ENCODE measurements at places on chromosomes 11 and 22.

GRCh38 chr22:25114369-25115362, 85.0 kb upstream of the CRYBB3 start:
- no peak for DNase-seq

- no peak for DNase-seq
Observed at GRCh38 chr11:68333173-68333572, 20.8 kb downstream of the LRP5 start.

GRCh38 chr11:67262731-67263675, 3.3 kb upstream of the GRK2 start:
- peak; percentile 77 for DNase-seq

- DNase-seq: no peak
Observed at GRCh38 chr11:120869097-120869496, 154.8 kb upstream of the TBCEL start.

DNA sequence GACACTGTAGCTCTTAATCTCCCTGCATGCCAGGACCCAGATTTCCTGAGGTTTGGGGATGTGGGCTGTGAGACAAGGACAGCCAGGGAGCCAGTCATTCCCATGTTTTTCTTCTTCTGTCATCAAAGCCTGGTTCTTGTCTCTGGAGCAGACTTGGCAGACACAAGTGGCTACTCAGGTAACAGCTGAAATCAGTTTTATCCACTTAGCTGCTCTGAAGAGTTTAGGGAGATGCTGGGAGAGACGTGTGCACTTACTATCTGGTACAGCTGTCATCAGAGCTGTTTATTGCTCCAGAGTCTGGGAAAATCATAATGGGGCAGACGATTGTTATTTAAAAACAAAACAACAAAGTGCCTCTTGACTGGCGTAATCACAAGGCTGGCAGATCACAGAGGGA, 56.6 kb downstream of the CSNK2A3 start:
- no peak for DNase-seq

DNA sequence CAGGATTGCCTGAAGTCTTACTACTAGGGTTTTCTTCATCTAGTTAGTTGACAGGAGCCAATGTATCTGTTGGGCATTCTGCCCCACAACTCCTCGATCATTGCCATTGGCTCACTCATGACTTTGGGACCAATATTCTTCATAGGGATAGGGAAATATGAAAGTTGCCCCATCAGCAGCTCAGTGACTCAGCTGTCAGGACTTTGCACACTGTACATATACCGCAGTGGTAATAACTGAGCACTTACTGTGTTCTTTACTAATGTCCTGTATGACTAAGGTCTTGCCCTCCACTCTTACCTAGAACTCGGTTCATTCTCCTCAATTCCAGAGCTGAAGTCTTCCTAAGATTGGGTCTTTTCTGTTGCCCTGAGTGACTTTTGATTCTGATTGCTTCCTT, 46.8 kb upstream of the PGR start:
- no peak for DNase-seq

DNA sequence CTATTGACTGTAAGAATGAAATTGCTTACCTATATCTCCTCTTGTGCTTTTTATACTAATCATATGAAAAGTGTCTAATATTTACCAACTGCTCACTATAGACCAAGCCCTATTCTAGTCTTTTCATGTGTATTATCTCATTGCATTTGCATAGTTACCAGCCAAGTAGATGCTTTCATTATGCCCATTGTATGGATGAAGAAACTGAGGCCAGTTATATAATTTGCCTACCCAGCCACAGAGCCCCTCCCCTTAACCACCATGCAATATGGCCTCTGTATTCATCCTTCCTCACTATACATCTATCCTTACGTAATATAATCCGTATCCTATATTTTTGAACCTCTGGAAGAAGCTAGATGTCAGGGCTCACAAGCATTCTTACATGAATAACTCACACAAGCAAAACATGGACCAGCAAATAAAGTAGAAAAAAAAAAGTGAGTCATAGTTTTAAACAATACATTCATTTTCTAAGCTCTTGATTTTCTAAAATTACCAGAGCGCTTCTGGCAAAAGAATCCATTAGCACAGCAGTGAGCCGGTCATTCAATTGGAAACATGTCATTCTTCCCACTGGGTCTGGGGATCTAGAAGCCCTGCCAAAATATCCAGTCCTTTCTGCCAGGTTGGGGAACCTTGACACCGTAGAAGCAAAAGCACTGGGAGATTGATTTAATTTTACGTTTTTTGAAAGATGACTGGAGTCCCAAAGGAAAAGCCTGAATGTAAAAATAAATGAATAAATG, 80.0 kb downstream of the C11orf91 start:
- DNase-seq: peak; percentile 67

- no peak for DNase-seq
Observed at GRCh38 chr11:121426476-121427399, 25.4 kb upstream of the SORL1 start.

DNA sequence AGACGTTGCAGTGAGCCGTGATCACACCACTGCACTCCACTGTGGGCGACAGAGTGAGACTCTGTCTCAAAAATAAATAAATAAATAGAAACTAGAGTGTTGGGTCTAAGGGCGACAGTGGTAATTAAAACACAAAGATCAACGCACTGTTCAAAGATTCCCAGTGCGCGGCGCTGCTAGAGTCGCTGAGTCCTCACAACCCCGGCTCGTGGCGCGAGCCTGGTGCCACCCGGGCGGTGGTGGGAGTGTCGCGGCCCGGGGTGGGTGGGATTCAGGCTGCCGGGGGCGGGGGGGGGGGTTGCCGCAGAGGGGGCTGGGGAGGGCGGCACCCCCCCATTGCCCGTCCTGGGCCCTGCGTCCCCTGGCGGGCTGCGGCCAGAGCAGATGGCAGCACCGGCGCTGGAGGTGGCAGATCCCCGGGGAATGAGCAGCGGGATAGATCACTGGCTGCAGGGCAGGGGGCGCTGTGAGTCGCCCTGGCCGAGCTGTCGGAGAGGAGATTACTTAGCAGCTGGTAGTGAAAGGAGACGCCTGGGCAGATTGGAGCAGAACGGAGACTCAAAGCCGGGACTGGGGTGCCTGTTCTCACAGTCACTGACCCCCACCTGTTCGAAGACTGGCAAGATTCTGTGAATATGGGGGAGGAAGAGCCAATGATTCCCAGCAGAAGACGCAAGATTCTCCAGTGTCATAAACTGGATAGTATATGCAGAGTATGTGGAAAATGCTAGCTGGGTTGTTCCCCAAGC, 30.2 kb upstream of the APOBEC3A start:
- DNase-seq: peak; percentile 30

- DNase-seq: no peak
Observed at GRCh38 chr11:86292912-86293616, 9.0 kb upstream of the HIKESHI start.

DNA sequence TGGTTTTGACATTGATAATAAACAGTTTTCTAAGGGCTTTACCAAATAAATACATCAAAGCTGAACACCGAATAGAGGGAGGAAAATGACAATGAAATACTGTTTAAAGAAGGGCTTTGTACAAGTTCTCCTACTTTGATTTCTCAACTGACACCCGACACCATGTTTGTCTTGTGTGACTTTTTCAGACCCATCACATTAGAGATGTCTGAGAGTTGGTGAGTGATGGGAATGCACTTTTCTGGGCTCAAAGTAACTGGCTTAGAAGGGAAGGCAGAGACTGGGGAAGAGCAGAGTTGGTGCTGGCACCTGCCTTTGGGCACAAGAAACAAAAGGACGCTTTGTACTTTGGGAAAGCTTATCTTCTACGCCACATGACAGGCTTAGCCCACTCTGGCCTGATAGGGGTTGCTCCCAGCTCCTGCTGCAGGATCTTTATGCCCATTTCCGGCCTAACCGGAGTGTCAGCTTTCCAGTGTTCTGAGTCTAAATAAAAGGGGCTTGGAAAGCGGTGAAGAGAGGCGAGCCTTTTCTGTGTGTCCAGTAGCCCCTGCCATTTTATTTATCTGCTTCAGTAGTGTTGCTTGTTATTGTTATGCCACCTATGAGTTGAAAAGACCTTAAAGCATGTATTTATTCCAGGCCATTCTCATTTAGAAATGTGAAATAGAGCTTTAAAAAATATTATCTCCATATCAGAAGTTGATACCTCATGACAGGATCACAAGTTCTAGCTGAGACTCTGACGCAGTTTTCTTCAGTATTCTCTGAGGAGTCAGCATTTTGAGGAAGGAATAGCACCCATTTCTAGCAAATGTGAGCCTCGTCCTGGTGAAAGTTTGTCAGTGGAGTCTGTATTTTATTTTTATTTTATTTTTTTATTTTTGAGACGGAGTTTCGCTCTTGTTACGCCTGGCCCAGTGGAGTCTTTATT, 24.2 kb downstream of the KREMEN1 start:
- peak; percentile 29 for DNase-seq

GRCh38 chr11:62678770-62679696, at the start of gene UBXN1:
TSS of gene UBXN1 (minus strand) at chr11:62679073. CDS start at chr11:62678923, 150 bp downstream.
- DNase-seq: peak; percentile 87

GRCh38 chr11:17405232-17406005, 17.0 kb upstream of the KCNJ11 start:
- no peak for DNase-seq

GRCh38 chr11:102430158-102430836, 22.3 kb downstream of the TMEM123 start:
- peak; percentile 42 for DNase-seq

GRCh38 chr22:37358917-37359316, 68.4 kb downstream of the ELFN2 start:
- DNase-seq: peak; percentile 59

All from fibroblast of skin of abdomen (primary cell).